Activated T-cell treated with anti-CD3 and anti-CD28 coated beads for 4 hours (primary cell): ENCODE measurements at places on chromosomes 6 and 20.

DNA sequence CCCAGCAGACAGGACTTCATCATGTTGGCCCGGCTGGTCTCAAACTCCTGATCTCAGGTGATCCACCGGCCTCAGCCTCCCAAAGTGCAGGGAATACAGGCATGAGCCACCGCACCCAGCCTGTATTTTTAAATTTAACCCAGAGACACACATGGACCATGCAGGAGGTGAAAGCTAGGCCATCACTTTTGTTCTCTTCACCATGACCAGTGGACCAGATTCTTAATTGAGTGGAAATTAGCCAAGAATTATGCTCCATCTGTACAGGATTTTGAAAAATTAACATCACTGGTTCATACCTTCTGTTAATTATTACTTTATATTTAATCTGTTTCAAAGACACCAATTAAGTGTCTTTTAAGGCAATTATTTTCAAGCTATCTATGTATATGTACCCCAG is 493.6 kb upstream of the NOX3 start:
- no peak for DNase-seq

- no peak for DNase-seq
Observed at GRCh38 chr20:41181567-41181966, 44.2 kb downstream of the PLCG1 start.

DNA sequence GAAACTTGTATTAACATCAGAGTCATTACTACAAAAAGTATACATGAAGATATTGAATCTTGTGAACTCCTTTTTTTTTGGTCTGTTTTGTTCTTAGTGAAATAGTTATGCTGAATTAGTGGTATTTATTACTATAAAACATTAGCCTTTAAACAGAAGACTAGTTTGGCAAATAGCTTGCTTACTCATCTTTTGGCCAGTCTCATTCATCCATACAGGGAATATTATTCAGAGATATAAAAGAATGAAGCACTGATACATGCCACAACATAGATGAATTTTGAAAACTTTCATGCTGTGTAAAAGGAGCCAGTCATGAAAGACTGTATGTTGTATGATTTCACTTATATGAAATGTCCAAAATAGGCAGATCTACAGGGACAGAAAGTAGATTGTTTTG is 205.9 kb downstream of the ZFAND3 start:
- DNase-seq, result no peak

DNA sequence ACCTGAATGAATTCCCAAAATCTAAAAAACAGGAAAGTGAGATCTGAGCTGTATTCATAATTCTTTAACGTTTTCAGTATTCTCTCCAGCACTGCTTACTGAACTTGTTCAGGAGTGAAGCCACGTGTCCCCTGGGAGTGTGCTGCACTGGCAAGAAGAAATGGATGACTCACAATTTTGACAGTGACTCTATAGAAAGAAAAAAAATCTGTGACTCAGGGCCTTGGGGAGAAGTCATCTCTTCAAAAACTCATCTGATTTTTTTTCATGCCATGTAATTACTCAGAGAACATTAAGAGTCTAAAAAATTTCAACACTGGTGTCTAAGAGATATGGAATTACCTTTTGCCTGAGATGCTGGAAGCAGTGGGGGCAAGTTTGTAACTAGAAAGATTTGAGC is 39.7 kb downstream of the ANKEF1 start:
- no peak for DNase-seq

GRCh38 chr20:4681401-4681800 is 40.3 kb upstream of the PRND start:
- no peak for DNase-seq

GRCh38 chr6:96814625-96815024 is 22.7 kb downstream of the GPR63 start:
- no peak for DNase-seq

- no peak for DNase-seq
Observed at GRCh38 chr20:21712443-21713059, 7.1 kb downstream of the PAX1 start.

GRCh38 chr6:137877113-137877512 is 10.1 kb downstream of the TNFAIP3 start:
- DNase-seq, result no peak

DNA sequence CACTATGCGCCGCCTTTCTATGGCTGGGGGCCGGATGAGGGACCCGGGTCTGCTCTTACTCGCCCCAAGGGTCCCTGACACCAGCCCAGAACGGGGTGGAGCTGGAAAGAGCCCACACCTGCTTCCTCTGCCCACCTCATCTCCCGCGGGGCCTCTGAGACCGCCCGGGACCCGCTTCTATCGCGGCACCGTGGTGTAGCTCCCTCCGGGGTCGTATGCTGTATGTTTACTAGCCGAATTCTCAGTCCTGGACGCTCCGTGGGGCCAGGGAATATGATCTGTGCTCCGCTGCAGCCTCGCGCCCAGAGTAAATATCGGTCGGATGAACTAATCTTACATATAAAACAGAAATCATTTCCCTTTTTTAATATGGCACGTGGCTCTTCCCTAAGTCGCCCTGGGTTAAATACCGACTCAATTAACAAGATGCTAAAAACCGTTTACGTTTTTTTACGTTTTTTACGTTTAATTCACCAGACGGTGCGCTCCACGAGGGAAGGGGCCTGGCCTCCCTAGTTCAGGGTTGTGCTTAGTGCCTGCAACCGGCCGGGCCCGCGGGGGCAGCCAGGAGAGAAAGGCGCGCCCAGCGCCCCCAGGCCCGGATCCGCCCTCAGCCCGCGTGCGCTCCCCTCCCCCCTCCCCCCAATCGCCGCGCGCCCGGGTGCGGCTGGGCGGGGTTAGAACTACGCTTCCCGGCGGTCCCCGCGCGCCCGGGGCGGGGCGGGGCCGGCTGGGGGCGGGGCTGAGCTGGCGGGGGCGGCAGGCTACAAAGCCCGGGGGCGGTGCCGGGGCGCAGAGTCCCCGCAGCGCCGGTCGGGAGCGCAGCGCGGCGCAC is at the start of gene RBM38:
Gene RBM38 (plus strand): TSS at position 793 of the 835 bp plus-strand sequence. CDS start 186 bp downstream, outside the sequence.
- peak; percentile 74 for DNase-seq

DNA sequence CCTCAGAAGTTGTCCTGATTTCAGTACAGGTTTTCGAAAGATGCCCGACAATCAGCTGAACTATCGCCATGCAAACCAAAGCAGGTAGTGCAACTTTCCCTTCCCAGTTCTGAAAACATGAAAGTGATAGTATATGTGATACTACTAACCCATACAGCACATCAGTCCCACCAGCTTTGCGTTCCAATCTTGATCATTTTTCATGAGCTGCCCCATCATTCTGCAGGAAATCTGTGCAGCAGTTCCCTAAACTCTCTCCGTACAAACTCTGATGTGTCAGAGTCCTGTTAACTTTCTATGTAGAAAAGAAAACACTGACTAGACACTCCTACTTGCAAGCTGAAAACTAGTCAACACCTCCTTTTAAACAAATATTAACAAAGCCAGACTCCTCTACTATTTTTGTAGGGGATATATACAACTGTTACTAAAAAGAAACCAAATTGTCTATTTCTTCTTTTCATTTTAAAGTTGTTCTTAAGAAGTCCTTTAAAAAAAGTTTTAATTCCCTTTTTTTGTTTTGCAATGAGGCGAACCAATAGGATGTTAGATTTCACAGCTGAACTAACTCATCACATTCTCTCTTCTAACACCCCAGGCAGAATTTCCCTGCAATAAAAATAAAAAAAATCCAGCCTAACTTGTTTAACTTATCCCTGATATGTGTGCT is 99.6 kb upstream of the DST start:
- DNase-seq, result no peak

- DNase-seq, result no peak
Observed at GRCh38 chr6:3561725-3562124, 104.9 kb upstream of the SLC22A23 start.

DNA sequence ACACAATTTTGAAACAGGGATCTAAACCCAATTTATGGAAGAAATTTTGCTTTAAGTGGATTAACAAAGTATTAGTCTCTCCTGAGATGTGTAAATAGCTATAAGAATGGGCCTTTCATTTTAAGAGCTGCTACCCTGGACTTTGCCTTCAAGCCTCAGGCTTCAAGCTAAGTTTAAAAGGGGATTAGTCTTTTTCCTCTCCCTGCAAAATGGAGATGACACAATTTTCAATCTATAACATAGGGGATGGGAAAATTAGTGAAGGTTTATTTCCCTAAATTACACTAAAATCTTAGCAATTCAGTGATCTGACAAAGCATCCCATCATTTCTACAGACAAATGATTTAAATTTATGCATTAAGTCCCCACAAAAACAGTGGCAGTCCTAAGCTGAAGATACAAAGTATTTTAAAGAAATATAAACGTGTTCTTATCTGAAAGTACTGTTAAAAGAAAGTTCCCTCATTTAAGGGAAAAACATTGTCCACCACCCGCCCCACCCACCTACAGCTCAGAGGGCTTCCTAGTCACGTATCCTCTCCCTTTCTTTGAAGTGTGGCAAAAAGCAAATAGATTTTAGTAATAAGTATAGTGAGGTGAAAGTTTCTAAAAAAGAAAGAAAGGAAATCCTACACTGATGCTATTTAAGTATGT is 14.5 kb downstream of the ARHGAP18 start:
- peak; percentile 17 for DNase-seq

DNA sequence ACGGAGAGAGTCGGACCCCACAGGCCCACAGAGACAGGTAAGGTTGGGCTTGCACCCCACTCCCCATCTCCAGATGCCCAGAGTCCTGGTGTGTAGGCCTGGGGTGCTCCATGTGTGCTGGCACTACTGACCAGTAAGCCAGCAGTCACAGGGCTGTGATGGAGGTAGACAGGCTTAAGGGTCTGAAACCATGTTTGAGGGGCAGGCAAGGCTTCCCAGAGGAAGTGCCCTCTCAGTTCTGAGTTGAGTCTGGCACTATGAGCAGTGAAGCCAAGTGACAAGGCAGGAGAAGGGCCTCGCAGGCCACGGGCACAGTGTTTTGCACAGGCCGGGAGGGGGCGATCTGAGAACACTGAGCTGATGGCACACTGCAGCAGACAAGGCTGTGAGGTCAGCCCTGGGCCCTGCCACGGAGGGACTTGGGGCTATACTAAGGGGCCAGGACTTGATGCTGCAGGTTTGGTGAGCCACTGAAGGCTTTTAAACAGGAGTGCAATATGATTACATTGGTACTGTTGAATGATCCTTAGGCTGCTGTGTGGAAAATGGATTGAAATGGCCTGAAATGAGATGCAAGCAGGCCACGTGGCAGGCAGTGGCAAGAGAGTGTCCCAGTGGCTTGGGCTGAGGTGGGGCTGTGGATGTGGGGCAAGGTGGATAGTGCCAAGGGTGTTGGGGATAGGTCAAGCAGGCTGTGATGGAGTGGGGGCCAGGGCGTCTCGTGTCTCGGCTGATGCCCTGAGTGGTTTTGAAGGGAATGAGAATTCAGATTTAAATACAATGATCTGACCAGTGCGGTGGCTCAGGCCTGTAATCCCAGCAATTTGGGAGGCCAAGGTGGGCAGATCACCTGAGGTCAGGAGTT is 20.3 kb downstream of the TTBK1 start:
- DNase-seq, result peak; percentile 64

DNA sequence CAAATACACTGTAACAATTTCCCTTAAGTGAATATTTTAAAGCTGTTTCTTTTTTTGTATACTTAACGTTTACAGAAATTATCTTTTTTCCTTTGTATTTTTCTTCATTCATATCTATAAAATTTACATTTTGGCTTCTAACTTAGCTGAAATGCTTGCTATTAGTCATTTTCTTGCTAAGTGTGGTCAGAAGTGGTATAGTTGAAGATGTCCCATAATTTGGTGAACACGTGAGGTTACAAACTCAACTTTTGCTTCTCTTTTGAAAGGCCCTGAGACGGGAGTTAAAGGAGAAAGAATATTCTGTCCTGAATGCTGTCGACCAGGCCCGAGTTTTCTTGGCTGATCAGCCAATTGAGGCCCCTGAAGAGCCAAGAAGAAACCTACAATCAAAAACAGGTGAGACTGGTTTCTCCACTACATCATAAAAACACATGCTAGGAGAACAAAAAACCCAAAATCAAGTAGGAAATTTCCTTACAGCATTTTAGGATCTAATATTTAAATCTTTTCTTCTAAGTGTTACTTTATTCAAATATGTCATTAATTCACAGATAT is 445.0 kb downstream of the UTRN start:
- no peak for DNase-seq

- DNase-seq, result no peak
Observed at GRCh38 chr6:54130179-54130578, 18.9 kb downstream of the MLIP start.

DNA sequence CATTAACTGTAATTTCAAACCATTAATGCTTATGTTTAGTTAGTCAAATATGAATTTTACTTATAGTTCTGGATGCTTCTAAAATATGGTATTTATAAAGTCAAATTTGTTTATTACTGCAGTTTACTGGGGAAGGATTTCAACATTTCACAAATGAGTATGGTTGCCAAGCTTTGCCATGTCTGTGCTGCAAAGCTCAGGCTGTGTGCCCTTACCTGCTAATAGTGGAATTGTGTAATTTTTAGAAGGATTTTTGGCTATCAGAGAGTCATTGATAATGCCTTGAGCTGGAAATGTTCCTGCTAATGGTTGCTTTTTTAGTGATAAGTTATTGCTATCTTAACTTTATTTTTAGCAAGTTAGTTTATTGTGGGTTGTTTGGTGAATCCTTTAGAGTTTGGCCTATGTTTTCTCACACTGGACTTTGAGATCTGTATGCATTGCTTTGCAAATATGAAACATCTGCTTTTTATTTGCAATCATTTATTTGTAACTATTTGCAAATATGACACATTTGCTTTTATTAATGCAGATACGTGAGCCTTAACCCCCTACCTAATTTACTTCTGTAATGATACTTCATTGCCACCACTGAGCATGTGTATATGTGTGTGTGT is 105.8 kb downstream of the CD109 start:
- no peak for DNase-seq

DNA sequence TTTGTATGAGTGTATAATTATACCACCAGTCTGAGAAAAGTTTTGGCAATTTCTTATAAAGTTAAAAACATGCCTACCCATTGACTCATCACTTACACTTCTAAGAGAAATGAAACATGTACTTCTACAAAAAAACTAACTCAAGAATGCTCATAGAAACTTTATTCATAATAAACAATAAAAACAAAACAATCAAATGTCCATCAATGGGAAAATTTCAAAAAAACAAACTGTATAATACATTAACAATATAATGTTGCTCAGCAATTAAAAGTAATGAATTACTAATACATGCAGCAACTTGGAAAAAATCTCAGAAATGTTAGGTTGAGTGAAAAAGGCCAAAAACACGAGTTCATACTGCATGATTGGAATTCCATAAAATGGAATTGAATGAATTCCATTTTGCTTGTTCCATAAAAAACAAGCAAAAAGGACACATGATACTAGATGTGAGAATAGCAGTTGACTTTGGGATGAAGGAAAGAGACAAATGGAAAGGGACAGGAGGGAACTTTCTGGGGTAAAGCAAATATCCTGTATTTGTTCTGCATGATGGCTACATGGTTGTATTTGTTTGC is 726.6 kb downstream of the RFPL4B start:
- no peak for DNase-seq
